ENCODE measurements at places on chromosomes 16 and 17. TPM values are rescaled to one million over a fixed set of nuclear protein-coding genes. Genes with fewer than 3 reads are reported as not detected.

Gene KIF19
- polyA plus RNA-seq = 1.4 TPM

Gene CDH16
- not detected for polyA plus RNA-seq

Gene AKAP1
- polyA plus RNA-seq = 80.3 TPM

Gene DNAH17
- 0.10 TPM for polyA plus RNA-seq

GRCh38 chr17:80939151-80940145 is 52.2 kb upstream of the CHMP6 start:
- DNase-seq = no peak

DNA sequence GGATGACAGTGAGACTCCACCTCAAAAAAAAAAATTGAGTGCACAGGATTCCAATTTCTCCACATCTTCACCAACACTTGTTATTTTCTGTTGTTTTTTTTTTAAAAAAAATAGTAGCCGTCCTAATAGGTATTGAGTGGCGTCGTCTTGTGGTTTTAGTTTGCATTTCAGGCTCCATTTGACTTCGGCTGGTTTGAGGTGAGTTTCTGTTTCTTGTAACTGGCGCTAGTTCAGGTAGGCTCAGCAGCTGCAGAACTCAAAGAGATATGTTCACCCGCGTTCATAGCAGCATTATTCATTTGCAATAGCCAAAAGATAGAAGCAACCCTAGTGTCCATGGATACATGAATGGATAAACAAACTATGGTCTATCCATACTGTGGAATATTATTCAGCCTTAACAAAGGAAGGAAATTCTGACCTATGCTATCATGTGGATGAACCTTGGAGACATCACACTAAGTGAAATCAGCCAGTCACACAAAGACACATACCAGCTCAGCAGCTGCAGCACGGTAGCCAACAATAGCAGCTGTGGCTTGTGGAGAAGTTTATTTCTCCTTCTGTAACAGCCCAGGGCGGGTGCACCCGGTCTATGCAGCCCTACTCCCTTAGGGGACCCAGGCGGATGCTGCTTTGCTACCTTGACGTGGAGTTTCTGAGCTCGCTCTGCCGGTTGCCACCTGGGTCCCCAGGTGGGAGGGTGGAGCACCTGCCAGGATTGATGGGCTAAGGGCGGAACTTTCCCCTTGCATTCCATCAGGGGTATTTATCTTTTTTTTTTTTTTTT is 44.9 kb downstream of the TMEM235 start:
- no peak for DNase-seq

GRCh38 chr17:79947351-79948031 is 88.2 kb downstream of the TBC1D16 start:
- no peak for DNase-seq

DNA sequence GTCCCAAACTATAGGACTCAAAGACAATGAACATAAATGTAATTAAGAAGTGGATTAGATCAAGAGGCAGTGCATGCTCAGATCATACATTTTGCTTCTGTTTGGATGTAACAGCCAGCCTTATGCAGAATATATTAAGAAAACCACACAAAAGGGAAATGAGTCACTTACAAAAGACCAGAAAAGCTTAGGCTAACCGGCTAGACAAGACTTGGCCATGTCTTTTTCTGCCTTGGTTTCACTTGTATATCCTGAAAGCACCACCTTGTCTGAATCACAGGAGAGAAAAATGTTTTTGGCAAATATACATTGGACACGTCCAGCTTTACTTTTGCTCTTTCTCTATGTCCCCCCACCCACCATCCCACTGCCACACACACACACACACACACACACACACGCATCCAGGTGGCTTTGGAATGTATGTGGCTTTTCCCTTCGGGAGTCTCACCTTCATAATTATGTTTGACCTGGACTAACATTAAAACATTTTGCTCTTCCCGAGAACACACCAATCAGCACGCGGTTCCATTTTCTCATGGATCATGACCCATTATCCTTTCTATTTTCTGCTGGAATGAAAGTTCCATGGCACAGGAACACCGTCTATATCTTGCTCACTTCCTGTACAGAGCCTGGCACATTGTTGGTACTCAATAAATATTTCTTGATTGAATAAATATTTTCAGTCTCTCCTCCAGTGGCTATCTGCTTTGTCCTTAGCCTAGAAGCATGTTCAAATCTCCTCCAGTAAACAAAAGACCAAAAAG is 64.6 kb downstream of the CDK5R1 start:
- no peak for DNase-seq

- no peak for DNase-seq
Observed at GRCh38 chr17:32993977-32994376, 2.3 kb downstream of the SPACA3 start.

- no peak for DNase-seq
Observed at GRCh38 chr17:83100220-83100852, 20.9 kb downstream of the METRNL start.
